ENCODE measurements at places on chromosomes 11 and 22. TPM values are rescaled to one million over a fixed set of nuclear protein-coding genes. Genes with fewer than 3 reads are reported as not detected.

The BTBD18 gene
- not detected for total RNA-seq

The KCNJ5 gene
- 0.04 TPM for total RNA-seq

The LRRC4C gene
- not detected for total RNA-seq

The PIWIL4 gene
- 10.2 TPM for total RNA-seq

GRCh38 chr11:103436131-103436770, 327.0 kb downstream of the DYNC2H1 start:
- H3K4me1 ChIP-seq: no peaks in the 10 kb centered on the region
- H3K4me3 ChIP-seq: no peak overlapping the region
- H3K36me3 ChIP-seq: no peaks in the 10 kb centered on the region
- DNase-seq: no peak
- H3K27me3 ChIP-seq: no peaks in the 10 kb centered on the region

- H3K4me3 ChIP-seq: no peak overlapping the region
- no peaks in the 10 kb centered on the region for H3K4me1 ChIP-seq
- no peaks in the 10 kb centered on the region for H3K36me3 ChIP-seq
- no peak for DNase-seq
These were observed 41.8 kb upstream of the TH start for GRCh38 chr11:2213384-2213842.

- peak; percentile 87 for DNase-seq
- H3K36me3 ChIP-seq: peaks cover 72% of the 10 kb centered on the region
- no peaks in the 10 kb centered on the region for H3K27me3 ChIP-seq
- H3K4me3 ChIP-seq: peak within 1 kb of the TSS; percentile 85
- peaks cover 32% of the 10 kb centered on the region for H3K4me1 ChIP-seq
These were observed at the start of gene SIPA1 for GRCh38 chr11:65637794-65638419. SIPA1 (plus strand) TSS chr11:65638101; CDS start chr11:65640922, 2,821 bp downstream.

GRCh38 chr11:10927538-10927937, 69.7 kb upstream of the ZBED5 start:
- no peak overlapping the region for H3K27ac ChIP-seq
- no peaks in the 10 kb centered on the region for H3K27me3 ChIP-seq
- no peak overlapping the region for H3K4me3 ChIP-seq

DNA sequence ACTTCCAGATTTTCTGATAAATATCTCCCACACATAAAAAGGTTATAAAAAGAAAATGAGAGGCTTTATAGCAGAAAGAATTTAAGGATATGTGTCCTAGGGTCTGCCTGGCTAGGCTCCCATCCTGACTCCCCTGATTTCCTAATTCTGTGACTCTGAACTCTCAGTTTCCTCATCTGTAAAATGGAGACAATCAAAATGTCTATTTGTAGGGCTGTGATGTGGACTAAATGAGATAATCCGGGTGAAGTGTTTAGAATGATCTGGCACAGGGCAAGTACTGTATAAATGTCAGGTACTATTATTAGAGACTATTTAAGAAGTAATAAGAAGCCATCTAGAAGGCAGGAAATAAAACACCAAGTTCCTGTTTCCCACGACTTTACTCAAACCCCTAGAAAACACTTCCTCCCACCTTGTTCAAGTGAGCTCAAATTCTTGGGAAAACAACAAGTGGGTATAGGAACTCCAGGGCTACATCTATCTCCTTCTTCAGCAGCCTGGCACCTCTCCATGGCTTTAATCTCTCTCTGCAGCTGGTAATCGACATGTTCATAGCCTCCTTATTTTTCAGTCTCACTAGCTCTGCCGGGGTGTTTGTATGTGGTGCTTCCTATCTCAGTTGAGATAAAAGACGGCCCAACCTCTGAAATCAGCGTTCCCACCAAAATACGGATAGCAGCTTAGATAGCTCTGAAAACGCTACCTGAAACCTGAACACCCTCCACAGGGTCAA, 6.7 kb downstream of the ASCC2 start:
- no peaks in the 10 kb centered on the region for H3K27me3 ChIP-seq
- no peak overlapping the region for H3K4me3 ChIP-seq
- peak; percentile 16 for DNase-seq

- no peak overlapping the region for H3K4me3 ChIP-seq
- H3K27me3 ChIP-seq: no peaks in the 10 kb centered on the region
- H3K36me3 ChIP-seq: no peaks in the 10 kb centered on the region
- DNase-seq: no peak
These were observed 304.5 kb upstream of the SYN3 start for GRCh38 chr22:33362702-33363101.

- no peak for DNase-seq
- peaks cover 36% of the 10 kb centered on the region for H3K36me3 ChIP-seq
- H3K4me1 ChIP-seq: peaks cover 7% of the 10 kb centered on the region
- H3K27me3 ChIP-seq: no peaks in the 10 kb centered on the region
These were observed 22.7 kb downstream of the KCNQ1OT1 start for GRCh38 chr11:2677127-2677526.
